ENCODE measurements at places on chromosomes 12 and 14.

- no peak for DNase-seq
These were observed 25.1 kb downstream of the ASPG start for GRCh38 chr14:104110491-104111209.

- DNase-seq: no peak
These were observed 83.0 kb downstream of the TTC7B start for GRCh38 chr14:90733139-90733808.

GRCh38 chr12:88242571-88242925 lies 100.4 kb downstream of the TMTC3 start:
- DNase-seq: no peak

DNA sequence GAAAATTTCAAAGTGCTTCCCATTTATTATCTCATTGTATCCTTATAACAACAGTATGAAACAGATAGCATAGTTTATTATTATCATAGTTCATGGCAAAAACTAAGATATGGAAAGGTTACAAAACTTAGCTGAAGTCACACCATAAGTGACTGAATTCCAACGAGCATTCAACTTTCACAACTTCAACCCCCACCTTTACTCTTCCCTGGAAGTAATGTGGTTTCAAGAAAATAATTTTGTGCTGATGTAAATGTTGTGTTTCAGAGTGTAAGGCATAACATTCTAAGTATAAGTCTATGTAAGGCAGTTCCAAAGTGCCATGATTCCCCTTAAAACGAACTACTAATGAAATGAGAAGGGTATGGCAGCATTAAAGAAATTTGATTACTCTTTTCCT lies 454.5 kb downstream of the BCAT1 start:
- no peak for DNase-seq

DNA sequence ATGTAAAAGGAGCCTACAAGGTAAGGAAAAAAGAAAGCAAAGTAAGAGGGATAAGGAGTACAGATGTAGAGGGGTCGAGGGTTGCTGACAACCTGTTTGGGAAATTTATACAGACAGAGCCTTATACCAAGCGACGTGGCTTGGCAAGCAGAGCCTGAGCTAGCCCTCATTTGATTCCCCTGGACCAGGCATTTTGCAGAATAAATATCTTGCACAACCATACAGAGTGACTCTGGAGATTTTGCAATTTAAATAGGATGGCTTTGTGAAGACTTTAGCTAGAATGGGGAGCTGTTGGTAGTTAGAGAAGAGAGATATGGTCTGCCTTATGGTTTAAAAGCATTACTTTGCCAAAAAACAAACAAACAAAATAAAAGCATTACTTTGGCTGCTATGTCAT lies 11.1 kb upstream of the ANO6 start:
- DNase-seq: no peak

All from GM12892 (cell line).